RKO (cell line): ENCODE measurements at places on chromosomes 16 and 17.
A peak's percentile ranks its signal among the peaks of the same experiment; 100 is the strongest.

GRCh38 chr17:63042256-63042812 is 76.3 kb downstream of the TANC2 start:
- no peak for DNase-seq

DNA sequence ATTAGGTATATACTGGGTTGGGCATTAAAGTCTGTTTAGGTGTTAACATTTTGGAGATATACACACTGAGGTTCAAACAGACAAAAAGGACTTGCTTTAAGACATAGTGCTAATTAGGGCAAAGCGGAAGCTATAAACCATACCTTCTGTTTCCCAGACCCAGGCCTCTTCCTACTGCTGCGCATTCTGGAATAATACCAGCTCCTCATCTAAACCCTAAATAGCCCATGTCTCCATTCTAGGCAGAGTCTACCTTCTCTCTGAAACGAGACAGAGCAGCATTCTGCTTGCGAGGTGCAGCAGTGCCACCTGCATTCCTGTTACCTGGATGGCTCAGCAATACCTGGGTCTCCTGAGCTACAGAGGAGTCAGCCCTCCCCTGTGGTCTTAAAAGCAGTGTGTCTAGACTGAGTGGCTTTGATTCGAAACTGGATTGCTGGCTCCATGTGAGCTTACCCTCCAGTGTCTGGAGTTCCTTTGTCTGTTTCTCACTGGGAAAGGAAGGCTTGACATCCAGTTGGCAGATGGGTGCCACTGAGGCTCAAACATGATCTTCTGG is 6.4 kb downstream of the YPEL2 start:
- no peak for DNase-seq

DNA sequence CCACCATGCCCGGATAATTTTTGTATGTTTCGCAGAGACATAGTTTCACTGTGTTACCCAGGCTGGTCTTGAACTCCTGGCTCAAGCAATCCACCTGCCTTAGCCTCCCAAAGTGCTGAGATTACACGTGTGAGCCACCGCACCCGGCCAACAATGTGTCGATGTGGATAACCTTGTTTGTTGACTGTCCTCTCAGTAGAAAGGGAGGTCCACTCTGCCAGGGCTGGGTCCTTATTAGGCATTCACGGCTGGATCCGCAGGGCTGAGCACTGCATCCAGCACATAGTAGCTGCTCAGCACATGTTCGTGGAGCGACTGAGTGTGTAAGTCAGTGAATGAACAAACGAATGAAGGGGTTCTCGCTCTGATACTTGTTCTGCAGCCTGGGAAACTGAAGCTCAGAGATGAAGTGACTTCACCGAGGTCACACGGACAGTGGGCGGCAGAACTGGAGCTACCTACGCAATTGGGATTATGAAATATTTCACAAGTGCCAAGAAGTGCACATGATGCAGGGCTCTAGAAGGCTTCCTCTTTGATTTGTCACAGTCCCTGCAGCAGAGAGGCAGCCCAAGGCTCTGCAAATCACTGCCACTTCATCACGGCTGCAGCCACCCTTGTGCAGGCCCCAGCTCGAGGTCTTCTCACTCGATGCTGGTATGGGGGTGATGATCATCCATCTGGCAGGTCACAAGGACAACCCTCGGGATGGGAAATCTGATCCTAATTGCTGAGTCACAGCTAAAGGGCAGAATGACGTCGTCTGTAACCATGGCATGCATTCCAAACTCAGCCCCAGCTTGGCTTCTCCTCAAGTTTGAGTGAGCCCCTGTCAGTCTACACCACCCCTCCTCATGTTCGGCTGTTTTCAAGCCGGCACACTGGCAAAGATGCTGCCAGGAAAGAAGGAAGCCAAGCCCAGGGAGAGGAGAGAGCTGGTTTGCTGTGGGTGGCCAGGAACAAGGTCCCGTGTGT is 28.0 kb upstream of the SNN start:
- peak; percentile 72 for DNase-seq

DNA sequence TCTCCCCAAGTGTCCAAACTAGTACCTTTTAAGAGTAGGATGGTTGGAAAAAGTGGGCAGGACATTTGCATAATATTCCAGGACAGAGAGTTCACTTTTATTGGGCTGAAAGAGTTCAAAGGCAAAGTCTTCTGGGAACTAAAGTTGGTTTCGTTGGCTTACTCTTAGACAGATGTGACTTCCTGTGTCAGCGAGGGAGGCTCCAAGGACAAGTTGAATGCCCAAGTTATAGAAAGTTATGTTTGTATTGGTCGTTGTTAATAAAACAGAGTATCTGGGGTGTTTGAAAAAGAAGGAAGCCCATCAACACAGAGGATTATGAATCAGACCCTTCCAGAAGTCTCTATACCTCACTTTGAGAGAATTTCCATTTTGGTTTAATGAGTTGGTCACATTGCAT is 117.3 kb upstream of the TBX2 start:
- no peak for DNase-seq

GRCh38 chr16:67184453-67184994 is 761 bp upstream of the MATCAP1 start:
- no peak for DNase-seq

GRCh38 chr17:42342242-42343008 is 45.8 kb downstream of the STAT3 start:
- DNase-seq: no peak

DNA sequence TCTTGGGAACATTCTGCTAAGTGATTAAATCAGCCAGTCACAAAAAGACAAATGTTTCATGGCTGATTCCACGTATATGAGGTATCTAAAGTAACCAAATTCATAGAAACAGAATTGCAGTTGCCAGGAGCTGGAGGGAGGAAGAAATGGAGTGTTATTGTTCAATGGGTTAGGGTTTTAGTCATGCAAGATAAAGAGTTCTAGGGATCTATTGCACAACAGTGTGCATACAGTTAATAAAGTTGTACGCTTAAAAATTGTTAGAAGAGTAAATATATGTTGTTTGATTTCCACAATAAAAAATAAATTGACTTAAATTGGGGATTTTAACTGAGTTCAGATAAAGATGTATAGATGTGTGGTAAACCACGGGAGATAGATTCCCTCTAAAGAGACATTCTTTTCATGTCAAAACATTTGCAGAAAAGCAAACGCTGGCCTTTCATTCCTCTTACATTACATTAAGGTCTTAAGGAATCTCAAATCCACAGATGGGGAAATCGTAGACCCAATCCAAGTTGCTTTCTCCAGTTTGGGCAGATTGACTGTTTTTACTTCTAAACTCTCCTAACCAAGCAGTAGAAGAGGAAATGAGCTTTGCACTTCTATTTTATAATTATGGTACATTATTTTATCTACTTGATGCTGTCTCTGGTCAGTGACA is 4.6 kb downstream of the PRDM7 start:
- no peak for DNase-seq

DNA sequence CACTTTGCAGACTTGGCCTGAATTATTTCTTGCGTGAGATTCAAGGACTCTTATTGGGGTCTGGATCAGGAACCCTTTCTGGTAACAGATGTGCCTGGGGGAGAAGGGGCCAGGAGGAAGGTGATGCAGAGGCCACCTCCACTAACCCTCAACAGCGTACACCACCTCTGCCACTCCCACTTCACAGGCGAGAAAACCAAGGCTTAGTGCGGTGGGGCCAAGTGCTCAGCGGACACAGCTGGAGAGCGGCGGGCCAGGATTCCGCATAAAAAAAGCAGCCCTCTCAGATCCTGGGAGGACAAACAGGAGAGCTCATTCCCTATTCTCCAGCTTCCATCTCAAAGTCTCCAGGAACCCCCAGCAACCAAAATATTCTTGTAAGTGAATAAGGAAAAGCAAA is 51.4 kb downstream of the SLC7A5 start:
- DNase-seq: no peak

DNA sequence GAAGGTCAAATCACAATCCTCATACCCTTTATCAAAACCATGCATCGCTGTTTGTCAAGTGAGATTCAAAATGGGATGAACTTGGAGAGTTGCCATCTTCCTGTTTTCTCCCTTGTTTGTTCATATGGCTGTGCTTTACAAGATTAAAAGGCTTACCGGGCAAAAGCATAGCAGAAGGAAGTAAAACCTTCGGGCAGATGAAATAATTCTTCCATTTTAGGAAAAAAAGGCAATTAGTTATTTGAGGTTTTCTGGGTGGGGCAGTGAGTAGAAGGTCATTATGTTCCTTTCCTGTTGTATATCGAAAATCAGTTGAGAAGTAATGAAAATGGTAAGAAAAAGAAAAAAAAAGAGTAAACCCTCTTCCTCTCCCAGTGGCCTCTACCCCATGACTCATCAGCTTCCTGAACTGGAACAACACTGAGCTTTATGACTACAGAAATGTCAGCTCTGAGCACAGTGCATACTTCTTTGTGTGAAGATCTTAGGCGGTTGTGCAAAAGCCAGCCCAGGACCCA is 369.2 kb downstream of the CDH13 start:
- DNase-seq: peak; percentile 36

DNA sequence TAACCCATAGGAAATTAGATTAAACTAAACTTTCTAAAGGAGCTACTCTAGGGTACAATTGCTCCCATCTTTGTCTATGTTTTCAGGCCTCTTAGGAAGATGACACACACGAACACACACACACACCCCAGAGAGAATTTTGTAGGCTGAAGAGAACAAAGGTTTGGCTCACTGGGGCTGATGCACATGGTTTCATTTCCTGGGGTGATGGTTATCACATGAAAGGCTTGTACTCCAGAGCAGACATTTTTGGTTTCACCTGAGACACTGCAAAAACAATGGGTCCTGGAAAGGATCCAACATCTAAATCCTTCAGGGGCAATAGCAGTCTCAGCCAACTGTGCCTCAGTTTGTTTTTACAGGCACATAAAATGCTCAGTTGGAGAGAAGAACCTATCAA is 62.8 kb downstream of the GRB7 start:
- DNase-seq: no peak

GRCh38 chr17:51486885-51487520 is 226.7 kb downstream of the UTP18 start:
- no peak for DNase-seq

DNA sequence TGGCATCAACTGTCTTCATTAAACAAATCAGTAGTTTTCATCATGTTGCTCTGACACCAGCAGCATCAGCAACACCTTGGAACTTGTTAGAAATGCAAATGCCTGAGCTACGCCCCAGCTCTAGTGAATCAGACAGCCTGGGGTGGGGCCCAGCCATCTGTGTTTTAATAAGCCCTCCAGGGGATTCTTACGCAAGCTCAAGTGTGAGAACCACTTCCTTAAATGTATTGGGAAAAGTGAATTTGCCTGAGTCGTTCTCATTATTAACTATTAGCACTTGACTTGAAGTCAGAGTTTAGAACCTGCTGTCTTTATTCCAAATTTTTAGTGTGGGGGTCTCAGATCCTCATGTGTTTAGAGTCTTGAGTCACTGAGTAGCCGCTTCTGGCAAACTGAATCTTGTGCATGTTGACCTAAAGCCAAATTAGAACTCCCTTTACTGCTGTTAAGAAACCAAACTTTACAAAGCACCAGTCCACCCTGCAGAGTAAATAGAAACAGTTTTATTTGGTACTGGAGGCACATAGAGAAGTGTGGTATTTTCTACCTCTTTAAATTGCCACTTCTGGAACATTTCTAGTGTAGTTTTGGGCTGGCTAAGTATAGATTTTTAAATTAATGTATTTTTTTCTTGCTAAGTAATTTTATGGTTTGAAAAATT is 137.4 kb upstream of the COX10 start:
- DNase-seq: no peak

DNA sequence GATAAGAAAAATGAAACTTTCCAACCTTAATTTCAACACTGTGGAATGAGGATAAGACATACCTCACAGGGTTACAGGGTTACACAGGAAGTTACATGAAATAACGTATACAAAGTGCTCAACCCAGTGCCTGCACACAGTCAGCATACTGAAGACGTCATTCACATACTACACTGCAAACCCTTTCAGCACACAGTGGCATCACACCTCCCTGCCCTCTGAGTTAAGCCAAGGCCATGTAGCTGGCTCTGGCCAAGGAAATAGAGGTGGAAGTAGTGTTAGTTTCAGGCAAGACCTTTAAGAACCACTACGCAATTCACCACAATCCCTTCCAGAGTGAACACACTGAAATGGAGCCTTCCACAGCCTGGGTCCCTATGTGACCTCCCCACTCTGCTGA is 46.6 kb upstream of the GSG1L start:
- DNase-seq: no peak

GRCh38 chr17:62688398-62689160 is 61.1 kb downstream of the MRC2 start:
- no peak for DNase-seq

DNA sequence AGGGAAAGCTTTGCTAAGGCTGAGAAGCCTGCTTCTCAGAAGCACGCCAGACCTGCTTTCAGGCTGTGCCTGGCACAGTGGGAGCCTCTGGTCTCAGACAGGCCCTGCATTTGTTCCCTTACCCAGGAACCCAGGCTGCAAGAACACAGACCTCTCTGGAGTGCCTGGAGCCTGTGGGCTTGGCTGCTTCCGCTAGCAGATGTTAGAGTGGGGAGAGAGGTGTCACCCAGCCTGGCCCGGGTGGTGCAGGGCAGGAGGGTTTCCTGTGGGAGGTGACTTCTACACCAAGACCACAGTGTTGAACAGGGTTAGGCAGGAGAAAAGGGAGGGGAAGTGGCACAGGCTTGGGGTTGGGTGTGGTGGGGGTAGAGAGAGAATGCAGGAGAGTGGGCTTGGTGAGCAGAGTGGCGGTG is 35.8 kb upstream of the ADGRG1 start:
- no peak for DNase-seq

- no peak for DNase-seq
Observed at GRCh38 chr17:38582069-38582468, 23.7 kb downstream of the SRCIN1 start.

GRCh38 chr17:37818689-37819088 is 73.8 kb upstream of the HNF1B start:
- DNase-seq: no peak

DNA sequence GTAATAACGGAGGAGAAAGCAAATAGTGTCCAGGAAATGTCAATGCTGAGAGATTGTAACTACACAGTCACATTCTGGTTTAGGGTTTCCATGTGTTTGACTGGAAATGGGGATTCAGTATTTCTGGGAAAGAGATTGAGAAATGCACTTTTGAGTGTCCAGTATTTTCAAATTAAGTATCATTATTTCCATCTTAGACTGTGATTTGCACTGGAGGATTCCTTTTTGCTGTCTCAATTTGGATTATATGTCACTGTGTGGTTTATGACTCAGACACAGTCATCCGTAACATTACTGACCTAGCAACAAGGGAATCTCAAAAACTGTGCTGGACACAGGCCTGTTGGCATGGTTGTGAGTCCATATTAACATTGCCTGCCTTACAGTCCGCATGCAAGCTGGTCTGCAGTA is 681.4 kb downstream of the CDH11 start:
- DNase-seq: peak; percentile 82

DNA sequence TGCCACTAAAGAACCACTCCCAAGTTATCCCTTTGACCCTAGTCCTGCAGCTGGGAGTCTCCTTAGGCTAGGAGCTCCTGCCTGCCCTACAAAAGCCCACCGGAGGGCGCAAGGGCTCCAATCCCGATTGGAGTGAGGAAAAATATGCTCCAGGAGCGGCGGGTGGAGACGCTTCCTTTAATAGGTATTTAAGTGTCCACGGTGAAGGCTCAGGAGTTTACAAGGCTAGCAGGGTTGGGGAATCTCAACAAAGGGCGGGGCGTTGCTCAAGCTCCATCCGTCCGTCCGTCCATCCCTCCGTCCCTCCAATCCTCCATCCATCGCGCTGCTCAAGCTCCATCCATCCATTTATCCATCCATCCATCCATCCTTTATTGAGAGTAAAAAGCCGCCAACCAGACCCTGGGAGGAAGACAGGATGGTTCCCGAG is 556 bp upstream of the SPNS1 start:
- peak; percentile 76 for DNase-seq
